ENCODE measurements at places on chromosomes 1 and 21.

DNA sequence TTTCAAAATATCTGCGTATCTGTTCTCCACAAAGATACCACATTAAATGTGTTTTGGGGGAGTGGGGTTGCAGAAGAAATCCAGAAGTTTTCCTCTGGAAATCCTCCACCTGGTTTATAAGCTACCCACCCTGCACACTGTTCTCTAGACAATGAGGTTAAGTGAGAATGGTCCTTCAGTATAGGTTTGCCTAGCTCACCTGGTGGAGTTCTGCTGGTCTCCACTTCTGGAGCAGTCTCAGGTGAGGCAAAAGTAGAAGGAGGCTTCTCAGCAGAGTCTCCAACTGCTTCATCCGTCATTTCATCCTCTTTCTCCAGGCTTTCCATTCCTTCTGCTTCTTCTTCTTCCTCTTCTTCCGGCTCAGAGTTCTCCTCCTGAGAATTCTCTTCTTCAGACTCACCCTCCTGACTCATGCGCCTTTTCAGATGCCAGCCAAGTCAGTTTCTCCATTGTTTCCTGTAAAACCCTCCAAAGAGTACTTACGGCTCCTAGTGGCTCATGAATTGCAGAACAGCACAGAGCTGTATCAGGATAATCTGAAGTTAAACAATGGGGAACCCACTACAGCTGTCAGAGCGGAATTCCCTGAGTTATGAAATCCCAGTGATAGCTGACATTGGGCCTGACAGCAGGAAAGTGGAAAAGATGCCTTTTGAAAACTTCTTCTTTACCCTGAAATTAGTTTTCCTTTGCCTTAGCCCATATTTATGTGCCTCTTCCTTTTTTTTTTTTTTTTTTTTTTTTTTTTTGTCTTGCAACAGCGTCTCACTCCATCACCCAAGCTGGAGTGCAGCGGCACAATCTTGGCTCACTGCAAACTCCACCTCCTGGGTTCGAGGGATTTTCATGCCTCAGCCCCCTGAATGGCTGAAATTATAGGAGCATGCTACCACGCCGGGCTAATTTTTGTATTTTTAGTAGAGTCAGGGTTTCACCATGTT lies 38.5 kb downstream of the MSTO1 start:
- DNase-seq = no peak

DNA sequence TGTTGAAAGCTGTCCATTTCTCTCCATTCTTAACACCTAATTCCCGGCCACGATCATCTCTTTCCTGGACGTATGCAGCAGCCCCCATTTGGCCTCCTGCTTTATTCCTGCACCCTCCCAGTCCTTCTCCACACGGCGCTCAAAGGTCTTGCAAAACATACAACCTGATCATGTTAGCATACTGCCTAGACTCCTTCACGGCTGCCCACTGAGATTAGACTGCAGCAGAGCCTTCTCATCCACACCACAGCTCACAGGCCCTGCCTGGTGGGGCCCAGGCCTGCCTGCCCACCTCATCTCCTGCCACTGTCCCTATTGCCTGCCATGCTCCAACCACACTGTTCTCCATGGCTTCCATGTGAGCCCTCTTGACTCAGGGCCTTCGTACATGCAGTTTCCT lies 2.7 kb downstream of the GOLT1A start:
- no peak for DNase-seq

- DNase-seq = no peak
Observed at GRCh38 chr1:172609528-172609927, 49.4 kb upstream of the FASLG start.

DNA sequence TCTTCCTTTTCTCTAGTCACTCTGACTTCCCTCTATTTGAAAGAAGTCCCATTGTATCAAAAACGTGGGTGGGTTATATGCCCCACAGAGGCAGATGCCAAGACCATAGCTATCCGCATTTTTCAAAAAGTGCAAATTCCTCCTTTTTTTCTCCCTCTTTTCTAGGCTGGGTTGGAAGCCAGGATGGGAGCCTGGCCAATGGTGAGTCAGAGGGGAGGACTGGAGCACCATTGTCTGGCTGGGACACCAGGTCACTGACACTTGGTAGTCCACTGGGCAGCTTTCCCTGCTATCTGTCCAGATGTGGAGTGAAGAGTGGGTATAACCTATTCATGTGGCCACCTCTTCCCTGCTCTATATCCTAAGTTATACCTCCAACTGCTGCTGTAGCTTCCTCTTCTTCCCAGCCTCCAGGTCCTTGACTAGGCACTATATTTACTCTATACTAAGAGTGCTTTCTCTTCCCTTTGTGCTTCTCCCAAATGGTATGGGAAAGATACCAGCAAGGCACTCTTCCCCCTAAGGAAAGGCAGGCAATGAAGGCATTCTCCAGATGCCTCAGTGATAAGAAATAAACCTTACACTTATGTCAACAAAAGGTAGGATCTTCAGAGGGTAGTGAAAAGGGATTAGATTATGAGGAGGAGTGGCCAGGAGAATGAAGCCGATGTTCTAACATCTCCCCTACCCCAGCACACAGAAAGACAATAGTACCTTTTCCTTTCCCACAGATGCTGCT lies 12.9 kb downstream of the PI4KB start:
- no peak for DNase-seq

DNA sequence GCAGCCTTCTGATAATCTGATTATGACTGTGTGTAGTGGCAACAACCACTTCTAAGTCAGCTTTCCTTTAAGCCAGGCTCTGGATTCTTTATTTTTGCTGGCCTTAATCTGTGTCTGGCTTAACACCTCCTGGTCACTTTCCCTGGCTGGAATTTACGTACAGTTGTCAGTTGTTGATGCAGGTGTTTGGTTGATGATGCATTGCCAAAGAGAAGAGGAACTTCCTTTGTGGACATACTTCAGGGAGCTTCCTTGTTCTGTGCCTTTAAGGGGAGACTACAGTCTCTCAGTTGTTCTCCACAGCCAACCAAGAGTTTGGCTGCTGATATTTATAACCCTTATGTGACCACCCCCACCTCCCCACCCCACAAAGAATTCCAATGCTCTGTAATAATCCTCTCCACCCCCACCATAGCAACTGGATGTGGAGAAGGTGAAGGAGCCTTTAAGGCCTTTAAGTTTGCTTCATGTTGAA lies 96.0 kb upstream of the BMP8A start:
- DNase-seq = no peak

DNA sequence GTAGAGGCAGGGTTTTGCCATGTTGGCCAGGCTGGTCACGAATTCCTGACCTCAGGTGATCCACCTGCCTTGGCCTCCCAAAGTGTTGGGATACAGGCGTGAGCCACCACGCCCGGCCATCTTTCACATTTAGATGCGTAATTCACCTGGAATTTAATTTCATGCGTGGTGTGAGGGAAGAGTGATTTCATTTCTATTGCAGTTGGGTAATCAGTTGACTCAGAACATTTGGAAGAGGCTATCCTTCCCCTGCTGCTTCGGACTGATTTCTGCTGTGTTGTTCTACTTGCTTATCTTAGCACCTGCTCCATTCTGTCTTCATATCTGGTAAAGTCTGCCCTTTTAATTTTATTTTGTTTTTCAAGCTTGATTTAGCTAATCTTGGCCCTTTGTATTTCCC lies 19.1 kb downstream of the DIP2A start:
- DNase-seq = no peak

DNA sequence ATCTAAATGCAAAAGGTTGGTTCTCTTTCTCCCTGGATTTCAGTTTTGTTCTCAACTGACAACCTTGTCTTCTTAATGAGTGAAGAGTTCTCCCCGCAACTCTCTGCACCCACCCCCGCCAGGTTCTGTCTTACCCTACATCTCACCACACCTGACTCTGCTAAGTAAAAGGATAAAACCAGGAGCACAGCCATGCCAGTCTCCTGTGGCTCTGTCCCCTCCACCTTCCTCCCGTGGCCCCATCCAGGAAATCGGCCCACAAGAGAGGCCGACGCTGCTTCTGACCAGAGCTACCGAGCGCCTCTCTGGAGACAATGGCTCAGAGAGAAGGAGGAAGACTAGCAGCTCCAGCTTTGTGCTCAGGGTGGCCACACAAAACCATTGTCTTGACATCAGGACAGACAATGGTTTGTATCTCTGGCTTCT lies 72.2 kb downstream of the PLEKHA6 start:
- DNase-seq = no peak

GRCh38 chr1:116310180-116310579 lies 62.9 kb upstream of the ATP1A1 start:
- DNase-seq = no peak

- DNase-seq = no peak
Observed at GRCh38 chr21:43634618-43635017, 24.7 kb downstream of the HSF2BP start.

- DNase-seq = peak; percentile 19
Observed at GRCh38 chr1:37752583-37753471, 12.1 kb downstream of the EPHA10 start.

- DNase-seq = no peak
Observed at GRCh38 chr1:10325521-10325920, 73.3 kb upstream of the PGD start.

GRCh38 chr21:23574932-23575331 lies 2032.3 kb downstream of the MRPL39 start:
- no peak for DNase-seq

DNA sequence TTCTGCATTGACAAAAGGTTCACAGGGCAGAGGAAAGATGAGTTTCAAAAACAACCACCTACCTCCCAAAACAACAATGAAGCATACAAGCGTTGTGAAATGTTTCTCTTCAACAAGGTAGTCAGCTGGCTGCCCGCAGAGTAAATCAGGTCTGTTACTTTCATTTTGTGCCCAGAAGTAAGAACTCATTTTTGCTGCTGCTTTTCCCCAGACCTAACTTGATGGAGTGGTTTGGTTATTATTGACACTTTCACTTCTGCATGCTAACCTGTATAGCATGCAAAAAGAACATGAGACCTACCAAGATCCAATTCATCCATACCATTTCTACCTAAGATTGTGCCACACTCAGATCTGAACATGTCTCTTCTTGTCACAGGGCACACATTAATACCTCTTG lies 1.3 kb downstream of the SLC9C2 start:
- no peak for DNase-seq

DNA sequence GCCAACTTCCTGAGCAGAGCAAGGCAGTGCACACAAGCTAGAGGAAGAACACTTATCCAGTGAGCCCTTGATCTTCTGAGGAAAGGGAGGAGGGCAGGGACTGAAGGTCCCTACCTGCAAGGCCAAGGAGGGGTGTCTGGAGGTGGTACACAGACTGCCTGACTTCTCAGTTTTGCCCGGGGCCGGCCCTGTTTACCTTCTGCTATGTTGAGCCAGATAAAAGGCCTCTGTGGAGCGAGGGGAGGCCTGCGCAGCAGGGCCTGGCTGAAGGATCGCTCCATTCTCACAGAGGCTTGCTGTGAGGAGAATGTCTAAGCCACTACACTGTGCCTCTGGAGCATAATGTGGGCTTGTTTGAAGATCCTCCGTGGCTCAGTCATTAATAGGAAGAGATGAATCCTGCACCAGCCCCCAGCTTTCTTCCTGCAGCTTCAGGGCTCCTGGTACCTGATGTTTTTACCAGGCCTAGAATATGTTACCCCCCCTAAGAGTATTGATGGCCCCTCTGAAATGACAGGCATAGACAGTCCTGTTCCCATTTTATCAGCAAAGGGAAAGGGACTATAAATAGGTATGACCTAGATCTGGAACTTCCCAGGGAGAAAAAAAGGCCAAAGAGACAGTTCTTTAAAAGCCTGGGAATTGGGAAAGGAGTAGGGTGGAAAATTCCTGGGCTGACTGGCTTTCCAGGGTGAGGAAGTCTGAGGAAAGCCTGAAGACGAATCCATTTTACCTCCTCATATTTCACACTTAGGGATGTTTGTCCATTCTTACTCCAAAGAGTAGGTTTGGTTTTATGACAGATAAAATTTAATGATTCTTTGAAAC lies 4.7 kb downstream of the POGK start:
- DNase-seq = no peak

- no peak for DNase-seq
Observed at GRCh38 chr1:12460121-12460520, 157.9 kb downstream of the DHRS3 start.

- DNase-seq = no peak
Observed at GRCh38 chr21:41016472-41016871, 151.5 kb upstream of the BACE2 start.

DNA sequence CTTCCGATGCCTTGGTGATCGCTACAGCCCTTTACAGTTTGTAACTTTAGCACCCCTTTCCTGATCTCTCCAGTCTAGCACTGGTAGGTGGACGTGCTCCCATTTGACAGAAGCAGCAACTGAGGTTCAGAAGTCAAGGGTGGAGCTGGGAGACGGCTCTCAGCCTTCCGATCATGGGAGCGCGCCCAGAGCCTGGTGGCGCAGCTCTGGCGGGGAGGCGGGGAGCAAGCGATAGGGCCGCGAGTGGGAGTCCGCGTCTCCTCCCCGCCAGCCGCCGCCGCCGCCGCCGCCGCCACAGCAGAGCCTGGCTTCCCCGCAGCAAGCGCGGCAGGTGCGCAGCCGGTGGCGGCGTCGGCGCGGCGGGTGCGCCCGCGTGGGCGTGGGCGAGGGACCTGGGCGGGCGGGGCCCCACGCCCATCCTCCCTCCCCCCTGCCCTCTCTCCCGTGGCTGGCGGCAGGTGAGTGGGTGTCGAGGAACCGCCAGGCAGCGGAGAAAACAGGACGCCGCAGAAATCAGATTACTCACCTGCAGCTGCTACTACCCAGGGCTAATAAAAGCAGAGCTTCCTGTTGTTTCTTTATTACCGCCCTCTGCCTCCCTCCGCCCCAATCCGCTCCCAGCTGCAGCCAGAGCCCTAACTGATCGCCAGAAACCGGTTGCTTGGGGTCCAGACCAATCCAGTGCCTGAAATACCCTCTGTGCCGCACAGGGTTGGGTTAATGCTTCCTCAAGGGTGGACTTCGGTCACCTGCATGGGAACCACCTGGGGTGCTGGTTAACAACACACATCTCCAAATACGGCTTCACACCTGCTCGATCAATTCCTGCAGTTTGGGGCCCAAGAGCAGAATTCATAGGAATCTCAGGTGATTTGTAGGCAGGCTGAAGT lies 60.2 kb upstream of the ID3 start:
- no peak for DNase-seq

DNA sequence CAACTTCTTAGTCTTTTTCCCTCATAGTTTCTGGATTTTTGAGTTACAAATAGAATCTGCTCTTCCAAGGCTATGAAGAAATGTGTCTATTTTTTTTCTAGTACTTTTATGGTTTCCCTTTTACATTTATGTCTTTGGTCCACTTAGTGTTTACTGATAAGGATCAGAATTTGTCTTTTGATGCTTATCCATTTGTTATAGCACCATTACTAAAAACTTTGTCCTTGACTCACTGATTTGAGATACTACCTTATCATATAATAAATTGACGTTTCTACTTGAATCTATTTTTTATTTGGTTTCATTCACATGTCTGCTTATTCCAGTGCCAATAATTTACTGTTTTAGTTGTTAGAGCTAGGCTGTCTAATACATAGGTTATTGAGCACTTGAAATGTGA lies 161.1 kb upstream of the DPYD start:
- DNase-seq = no peak

- DNase-seq = no peak
Observed at GRCh38 chr1:233081735-233082134, 131.3 kb downstream of the NTPCR start.

GRCh38 chr1:162363823-162364222 lies 12.8 kb downstream of the SPATA46 start:
- no peak for DNase-seq

All from NCI-H1930 (cell line).